Midbrain (tissue), 1 donor: ENCODE measurements at places on chromosomes 3 and 15.
A peak's percentile ranks its signal among the peaks of the same experiment; 100 is the strongest.

- DNase-seq, result no peak
Observed at GRCh38 chr3:106256249-106256957, 387.6 kb upstream of the CBLB start.

DNA sequence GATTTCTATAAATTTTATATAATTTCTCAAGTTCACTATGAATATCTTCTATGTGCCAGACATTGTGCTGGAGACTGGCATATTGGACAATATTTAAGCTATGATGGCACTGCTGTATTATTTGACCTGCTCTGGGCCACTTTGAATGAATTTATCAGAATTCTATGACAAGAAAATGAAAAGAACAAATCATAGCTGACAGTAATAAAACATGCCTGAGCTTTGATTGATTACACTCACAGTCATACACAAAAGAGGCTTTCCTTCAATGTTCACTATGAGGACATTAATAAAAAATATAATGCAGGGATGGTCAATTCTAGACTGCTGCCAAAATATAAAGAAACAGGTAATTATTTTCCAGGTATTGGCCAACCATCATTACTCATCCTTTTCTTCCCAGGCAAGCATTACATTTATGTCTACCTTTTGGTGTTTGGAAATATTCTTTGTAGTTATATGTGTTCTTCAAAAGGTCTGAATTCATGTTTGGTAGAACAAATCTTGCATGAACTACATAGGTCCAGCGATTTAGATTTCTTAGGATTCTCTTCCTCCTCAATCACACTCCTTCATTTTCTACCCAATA lies 81.0 kb upstream of the ALCAM start:
- no peak for DNase-seq

DNA sequence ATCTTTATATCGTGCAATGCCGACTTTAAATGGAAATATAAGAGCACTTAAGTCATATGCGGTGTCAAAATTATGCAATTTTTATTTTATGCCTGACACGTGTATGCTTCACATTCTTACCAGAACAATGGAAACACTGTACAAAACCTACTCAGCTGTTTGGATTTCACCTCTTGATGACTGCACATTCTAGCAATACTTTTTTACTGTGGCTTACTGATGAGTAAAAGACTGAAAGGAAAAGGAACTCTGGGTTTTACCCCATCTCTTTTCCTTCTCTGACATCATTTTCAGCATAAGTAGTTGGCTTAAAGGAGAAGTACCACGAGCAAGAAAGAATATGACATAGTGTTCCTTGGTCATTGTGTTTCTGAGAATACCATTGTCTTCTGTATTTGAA lies 142.8 kb downstream of the POLR2M start:
- DNase-seq, result no peak

DNA sequence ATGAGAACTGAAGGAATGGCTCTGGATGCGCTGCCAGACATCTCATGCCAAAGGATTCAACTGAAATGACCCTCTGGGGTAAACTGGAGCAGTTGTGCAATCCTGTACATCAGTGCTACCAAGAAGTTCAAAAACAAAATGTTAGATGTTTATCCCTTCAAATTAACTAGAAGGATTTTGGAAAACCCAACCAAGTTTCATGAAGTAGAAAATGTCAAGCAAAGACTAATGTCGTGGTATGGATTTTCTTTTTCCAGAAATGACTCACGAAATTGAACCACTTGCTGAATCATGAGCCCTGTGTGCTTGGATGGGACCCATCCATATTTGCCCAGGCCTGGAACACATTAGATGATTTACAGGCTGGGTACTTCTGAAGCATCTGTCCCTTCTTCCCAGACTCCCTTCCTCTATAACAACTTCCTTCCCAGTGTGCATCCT lies 101.6 kb downstream of the LRTM1 start:
- DNase-seq, result no peak

DNA sequence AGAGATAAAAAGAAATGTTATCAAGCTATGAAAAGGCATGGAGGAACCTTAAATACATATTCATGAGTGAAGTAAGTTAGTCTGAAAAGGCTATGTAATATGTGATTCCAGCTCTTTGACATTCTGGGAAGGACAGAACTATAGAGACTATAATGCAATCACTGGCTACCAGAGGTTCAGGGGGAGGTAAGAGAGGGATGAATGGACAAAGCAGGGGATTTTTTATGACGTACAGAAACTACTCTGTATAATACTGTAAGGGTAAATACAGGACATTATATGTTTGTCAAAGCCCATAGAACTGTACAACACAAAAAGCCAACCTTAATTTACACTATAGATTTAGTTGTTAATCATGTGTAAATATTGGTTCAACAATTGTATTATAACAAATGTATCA lies 46.1 kb downstream of the MCTP2 start:
- DNase-seq, result no peak

- DNase-seq, result no peak
Observed at GRCh38 chr3:12947504-12948369, 106.4 kb upstream of the RPL32 start.

- no peak for DNase-seq
Observed at GRCh38 chr3:178445139-178445538, 91.1 kb upstream of the KCNMB2 start.

DNA sequence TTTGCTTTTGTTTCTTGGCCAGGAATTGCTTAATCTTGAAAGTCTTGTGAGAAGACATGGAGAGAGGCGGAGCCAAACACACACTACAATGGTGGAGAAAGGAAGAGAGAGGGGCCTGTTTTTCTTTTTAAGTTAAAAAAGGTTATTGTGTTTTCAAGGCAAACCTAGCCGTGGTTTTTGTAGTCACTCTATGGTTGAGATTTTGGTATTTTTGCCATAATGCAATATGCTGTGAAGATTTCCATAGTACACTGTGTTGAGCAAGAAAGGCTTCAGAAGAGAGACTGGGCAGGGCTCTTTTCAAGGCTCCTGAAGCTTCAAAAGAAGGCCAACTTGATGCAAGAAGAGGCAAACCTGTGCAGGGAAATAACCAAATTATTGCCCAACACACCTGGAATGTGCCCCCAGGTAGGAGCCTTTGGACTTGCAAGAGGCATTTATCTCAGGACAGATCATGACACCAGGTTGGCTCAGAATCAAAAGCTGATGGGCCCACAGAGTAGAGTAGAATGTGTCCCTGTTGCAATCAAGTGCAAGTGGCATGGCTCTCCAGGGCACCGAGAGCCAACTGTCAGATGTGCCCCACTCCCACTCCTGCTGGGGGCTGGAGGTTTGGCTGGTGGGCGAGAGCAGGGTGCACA lies 22.1 kb downstream of the AMOTL2 start:
- no peak for DNase-seq

DNA sequence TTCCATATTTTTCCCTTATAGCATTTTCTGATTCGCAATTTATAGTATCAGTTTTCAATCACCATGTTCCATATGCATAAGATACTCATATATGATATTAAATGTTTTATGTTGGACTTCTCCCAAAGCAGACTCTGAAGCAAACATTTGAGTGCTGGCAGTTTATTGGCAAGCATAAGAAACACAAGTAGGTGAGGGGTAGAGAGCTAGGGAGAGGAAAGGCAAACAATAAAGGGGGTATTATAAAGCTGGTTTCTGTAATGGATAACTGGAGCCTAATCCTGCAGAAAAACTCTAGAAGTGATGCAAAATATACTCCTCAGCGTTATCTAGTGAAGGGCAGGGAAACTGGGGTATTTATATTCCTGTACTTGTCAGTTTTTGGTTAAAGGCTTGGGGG lies 491.5 kb upstream of the TGFBR2 start:
- no peak for DNase-seq

DNA sequence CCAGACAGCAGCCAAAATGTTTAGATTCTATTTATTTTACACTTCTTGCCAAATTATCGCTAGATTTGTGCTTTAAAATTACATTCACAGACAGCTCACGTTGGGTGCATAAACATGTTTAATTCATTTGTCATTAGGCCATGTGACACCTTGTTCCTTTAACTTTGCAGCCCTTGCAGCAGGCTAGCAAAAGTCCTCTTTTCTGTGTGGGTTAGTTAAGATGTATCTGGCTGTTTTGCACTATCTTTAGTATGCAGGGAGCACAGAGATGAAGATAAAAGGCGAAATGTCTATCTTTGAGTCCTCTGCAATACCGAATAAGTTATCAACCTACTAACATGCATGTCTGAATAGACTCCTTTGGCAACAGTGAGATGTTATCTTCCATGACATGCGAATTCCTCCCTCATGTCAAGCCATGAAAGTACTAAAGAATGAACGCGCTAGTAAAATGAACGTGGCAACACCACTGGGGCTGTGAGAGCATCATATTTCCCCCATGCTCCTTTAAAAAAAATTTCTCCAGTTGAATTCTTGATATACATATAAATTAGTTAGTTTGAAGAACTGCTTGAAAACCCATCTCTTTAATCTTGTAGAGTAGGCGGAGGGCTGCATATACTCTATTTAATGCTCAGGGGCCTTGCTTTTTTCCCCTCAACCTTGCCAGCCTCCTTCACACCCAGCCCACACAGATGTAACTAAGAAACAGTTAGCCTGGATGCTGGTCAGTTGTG lies 620.4 kb upstream of the NR2F2 start:
- no peak for DNase-seq

DNA sequence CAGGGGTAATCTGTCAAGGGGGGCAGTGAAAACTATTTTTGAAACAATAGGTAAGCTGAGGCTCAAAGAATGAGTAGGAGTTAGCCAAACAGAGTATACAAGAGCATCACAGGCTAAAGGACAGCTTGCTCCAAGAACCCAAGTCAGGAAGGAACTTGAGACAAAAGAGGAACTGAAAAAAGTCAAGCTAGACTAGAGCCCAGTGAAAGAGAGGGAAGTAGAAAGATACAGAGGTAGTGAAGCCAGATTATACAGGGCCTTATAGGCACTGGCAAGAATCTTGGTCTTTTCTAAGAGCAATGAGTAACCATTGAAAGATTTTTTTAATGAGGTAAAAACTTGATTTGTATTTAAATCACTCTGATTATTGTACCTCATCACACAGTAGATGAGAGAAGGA lies 69.9 kb downstream of the FILIP1L start:
- peak; percentile 41 for DNase-seq

GRCh38 chr15:77021803-77022381 lies 27.0 kb downstream of the PSTPIP1 start:
- no peak for DNase-seq

GRCh38 chr15:43943511-43943910 lies 116.7 kb downstream of the WDR76 start:
- no peak for DNase-seq

GRCh38 chr3:151431940-151432339 lies 28.9 kb downstream of the IGSF10 start:
- no peak for DNase-seq

DNA sequence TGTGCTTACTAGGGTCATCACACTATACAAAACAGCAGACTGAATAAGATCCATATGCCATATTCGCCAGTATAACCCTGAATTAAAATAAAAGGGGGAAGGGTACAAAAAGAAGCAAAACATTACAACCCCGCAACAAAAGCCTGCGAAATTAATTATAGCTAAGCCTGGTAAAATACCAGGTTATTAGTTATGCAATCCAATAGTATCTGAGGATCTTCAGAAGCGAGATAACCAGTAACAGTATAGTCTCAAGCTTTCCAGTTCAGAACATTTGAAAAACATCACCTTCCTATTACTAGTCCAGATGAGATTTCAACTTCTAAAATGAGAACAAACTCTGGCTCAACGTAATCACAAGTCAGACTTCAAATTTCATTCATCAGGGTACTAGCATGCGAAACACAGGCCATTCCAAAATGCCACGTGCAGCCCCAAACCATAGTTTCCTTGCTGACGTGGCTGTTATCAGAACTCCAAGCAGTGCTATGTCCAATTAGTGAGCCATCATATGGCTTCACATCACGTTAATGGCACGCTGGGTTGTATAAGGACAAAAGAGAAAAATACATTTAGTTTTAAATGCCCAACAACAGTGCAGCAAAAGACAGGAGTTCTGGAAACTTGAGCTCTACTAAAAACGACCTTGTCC lies 1.1 kb downstream of the SSR3 start:
- DNase-seq, result no peak

DNA sequence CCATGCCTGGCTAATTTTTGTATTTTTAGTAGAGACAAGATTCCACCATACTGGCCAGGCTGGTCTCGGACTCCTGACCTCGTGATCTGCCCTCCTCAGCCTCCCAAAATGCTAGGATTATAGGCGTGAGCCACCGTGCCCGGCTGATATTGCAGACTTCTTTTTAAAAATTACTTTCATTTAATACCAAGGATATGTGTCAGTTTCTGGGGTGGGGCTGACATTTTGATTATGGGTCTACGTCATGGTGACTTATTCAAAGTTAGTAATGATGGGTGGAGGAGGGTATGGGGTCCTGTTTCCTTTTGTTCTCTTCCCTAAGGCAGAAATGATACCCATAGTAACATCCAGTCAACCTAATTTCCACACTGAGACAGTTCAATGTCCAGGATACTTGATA lies 34.7 kb downstream of the GBE1 start:
- DNase-seq, result no peak

DNA sequence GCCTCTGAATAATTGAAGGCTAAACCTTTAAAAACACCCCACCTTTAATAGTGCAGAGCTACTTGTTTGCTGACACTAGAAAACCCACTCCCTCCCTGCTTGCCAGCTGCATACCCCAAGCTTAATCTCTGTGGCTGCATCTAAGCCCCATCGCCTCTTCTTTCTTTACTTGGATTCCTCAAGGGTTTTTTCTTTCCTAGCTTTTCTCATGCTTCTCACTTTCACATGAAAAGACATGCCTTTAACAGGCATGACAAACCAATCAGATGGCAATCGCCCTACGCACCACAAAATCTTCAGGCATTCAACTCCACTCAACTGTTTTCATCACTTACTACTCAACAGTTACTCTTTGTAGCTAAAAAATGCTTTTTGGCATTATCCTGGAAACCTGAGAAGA lies 77.5 kb downstream of the PLD1 start:
- no peak for DNase-seq

DNA sequence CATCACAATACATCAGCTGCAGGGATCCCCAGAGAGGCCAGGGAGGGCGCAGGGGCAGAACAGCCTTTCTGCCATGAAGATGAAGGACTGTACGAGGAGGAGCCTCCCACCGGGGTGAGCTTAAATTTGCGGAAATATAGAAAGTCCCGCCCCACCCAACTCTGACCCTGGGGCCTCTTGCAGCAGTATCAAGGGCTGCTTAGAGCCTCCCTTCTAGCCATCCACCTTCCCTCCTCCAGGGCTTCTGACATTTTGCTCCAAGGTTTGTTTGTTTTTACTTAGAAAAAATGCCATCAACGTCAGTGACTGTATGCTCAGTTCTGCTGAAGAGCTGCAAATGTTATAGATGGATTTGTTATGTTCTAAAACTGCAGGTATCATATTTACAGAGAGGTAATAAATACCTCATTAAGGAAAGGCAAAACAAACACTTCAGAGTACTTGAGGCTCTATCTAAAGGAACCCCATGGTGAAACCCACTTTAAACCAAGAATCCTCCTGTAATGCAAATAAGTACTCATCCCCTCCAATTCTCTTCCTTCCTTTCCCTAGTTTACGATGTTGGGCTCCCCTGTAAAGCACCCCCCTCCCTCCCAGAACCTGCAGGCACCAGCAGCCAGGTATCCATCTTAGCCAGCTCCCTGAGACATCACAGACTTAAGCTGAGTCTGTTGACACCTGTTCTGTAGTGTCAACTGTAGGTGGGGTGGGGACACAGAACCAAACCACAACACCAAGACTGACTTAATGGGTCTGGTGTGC lies 30.5 kb downstream of the RFTN1 start:
- no peak for DNase-seq
